T-helper 2 cell (primary cell): ENCODE measurements at places on chromosomes 3 and 15.

GRCh38 chr3:47054412-47054811, 74.9 kb downstream of the NBEAL2 start:
- no peak for DNase-seq

DNA sequence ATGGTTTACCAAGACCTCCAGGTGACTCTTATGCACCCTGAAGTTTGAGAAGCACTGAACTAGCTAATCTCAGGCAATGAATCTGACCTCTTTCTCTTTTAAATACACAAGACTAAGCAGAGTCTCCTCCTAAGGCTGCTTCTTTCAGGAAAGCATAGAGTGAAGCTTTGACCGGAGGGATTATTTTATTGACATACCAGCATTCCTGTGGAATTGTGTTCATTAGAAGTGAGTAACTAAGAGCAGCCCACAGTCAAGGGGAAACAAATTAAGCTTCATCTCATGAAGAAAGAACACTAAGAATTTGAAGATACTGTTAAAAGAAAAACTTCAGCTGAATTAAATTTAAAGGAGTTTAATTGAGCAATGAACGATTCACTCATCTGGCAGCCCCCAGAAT, 963.5 kb downstream of the NTRK3 start:
- no peak for DNase-seq

GRCh38 chr3:194306771-194307640, 44.1 kb downstream of the CPN2 start:
- DNase-seq = no peak

GRCh38 chr15:66878761-66879160, 176.7 kb downstream of the SMAD6 start:
- no peak for DNase-seq

- peak; percentile 6 for DNase-seq
These were observed 459 bp upstream of the ADCY5 start for GRCh38 chr3:123449102-123449996.

DNA sequence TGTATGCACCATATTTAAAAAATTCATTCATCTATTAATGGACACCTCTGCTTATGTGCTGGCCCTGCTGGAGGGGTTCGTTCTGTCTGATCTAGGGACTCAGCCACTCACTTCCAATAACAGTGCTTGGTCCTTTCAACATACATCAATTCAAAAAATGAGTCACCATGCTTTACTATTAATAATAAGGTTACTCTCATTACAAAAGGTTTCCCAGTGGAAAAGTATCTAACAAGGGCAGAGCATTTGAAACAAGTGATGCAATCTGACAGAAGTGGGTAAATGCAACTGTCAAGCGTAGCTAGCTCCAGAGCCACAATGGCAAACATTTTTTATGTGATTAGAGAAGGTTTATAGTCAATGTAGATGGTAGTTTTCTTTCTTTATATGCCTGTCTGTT, 67.9 kb upstream of the TNIK start:
- DNase-seq = no peak

DNA sequence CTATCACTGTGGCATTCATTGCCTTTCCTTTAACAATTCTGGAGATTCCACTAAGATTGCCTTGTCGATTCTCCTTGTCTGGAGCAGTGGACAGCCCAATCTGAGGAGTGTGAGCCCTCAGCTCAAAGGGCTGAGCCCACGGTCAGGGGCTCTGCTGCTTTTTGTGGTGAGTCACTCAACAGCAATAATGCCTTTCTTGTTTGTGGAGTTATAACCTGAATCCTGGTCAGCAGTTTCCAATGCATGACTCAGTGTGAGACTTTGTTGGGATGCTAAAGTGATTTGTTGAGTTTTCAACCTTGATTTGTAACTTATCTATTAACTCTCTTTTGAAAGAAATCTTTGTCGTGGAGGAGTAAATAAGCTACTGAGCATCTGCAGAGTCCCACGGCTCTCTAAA, 183.5 kb downstream of the TJP1 start:
- DNase-seq = no peak

- no peak for DNase-seq
These were observed 47.0 kb downstream of the FRMD4B start for GRCh38 chr3:69338911-69339310.

GRCh38 chr3:147387885-147388699, 18.3 kb downstream of the ZIC4 start:
- DNase-seq = no peak

DNA sequence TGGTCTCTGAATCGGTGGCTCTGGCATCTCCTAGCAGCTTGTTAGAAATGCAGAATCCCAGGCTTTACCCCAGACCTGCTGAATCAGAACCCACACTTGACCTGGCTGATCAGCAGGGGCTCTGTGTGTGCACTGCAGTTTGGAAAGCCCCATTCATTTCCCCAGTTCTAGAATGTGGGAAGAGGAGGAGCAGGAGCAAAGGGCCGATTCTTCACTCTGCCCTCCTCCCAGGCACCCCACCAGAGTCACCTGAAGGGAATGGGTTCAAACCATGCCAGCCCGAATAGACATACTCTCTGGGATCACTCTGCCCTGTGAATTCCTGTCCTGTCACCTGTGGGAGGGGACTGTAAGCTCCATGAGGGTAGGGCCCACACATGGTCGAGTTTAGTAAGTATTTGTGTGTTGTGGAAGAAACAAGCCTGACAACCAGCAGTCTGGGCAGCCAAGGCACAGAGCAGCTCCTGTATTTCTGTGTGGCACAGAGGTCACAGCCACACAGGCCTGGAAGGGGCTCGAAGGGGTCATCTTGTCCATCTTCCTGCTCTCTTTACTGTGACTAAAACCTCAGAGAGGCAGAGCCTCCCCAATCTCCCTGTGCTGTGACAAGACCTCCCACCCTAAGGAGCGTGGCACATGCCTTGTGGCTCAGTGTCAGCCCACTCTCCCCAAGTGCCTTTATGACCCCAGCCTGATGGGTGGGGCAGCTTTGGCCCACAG, 29.0 kb upstream of the HHATL start:
- no peak for DNase-seq

DNA sequence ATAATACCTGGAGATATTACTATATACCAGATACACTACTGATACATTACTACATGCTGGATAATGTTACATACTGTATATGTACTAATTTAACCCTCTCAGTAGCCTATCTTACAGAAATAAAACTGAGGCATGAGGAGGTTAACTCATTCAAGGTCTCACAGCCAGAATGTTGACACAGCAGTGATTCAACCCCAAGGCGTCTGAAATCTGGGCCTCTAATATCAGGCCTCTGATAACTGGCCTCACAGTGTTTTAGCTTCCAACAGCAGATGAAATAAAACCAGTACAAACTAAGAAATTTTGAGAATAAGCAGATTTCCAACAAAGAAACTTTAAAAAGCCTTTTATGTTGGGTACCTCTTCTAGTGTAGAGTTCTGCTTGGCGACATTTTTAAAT, 23.4 kb downstream of the DZIP1L start:
- no peak for DNase-seq

DNA sequence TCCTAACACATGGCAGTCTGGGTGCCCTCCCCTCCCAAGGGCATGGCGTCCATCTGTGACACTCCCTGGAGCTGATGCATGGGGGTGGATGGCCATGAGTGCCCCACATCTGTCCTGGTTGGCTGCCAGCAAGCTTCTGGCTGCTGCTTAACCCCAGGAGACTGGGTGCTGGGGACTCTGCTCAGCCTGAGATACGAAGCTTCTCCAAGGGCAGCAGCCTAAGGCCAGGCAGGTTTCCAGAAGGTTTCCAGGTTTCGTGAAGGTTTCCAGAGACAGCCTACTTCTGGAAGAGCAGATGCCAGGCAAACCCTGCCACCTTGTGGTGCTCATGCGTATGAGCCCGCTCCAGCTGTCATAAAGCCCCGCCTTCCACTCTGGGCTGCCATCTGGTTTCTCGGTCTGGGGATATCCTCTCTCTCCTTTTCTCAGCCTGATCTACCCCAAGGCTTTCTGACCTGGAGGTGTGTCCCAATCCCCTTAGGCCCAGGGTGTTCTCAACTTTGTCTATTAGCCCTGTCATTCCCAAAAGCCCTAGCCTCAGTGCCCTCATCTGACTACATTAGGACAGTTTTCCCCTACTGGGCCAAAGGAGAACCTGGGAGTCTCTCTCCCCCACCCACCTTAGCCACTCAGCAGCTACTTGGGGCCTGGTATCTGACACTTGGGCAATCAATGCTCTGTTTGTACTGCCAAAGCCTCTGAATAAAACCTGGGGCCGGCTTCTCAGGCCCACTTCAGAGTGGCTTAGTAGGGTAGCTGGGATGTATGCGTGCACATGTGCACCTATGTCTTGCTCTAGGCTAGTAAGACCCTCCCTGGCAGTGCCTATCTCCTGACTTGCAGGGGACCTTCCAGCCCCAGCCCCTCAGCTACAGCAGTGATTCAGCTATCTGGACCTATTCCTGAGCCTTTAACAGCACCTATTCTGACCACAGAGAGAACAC, 12.0 kb downstream of the MRPL46 start:
- DNase-seq = no peak

DNA sequence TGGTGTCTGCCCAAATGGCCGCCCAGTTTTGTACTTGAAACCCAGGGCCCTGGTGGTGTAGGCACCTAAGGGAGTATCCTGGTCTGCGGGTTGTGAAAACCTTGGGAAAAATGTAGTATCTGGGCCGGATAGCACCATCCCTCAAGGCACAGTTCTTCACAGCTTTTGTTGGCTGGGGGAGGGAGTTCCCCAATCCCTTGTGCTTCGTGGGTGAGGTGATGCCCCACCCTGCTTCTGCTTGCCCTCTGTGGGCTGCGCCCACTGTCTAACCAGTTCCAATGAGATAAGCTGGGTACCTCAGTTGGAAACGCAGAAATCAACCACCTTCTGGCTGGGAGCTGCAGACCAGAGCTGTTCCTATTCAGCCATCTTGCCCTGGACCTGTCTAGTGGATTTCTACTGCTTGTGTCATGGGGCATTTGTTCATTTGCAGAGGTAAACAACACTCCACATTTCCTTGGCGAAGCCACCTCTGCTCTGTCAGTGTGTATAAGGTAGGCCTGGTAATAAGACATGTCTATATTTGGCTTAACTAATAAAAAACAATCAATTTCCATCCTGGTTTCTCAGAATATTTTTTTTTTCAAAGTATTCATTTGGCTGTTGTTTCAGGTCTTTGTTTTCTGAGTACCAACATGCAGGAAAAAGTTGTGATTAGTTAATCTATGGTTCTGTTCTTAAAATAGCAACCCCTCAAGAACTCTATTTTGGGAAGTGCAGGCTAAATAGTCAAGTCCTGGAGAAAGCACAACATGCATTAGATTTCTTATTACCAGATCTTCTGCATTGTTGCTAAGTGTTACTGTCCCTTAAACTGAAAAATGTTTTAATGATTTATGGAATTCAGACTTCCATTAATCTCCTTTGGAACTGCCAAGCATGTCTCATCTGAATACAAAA, 304.3 kb downstream of the ZIC1 start:
- no peak for DNase-seq

- DNase-seq = no peak
These were observed 48.1 kb upstream of the PCSK6 start for GRCh38 chr15:101537483-101538080.

- no peak for DNase-seq
These were observed 101.8 kb downstream of the XXYLT1 start for GRCh38 chr3:195169011-195169649.

DNA sequence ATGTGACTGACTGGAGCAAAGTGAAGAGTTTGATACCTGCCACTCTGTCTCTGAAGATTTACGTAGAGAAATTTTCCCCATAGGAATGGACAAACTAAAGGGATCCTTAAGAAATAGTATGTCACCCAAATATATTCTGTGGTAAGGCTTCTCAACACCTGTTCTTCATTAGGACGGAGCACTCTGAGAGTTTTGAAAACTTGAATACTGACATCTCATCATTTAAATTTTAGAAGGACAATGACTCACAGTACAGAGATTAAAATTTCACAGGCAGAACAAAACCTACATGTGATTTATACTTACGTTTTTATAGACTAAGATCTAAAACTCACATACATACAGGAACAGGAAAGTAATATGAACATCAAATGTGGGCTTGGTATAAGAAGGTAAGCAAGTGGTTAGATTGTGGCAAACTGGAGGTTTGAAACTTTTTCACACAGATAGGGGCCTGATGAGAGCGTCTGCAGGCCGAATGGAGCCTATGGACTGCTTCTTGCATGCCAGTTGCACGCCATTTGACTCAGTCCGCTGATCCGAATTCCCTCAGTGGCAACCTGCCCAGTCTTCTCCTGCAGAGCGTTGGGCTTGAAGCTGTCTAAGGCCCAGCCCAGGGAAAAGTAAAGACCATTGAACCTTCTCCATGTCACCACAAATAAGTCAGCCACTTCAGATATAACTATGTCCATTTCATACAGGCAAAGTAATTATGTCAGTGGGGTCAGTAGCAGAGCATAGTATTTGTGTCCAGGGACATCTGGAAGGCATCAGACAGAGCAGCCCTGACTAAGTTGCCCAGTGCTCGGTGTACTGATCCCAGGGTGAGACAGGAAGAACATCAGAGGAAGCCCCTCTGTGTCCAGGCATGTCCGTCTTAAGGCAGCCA, 45.7 kb downstream of the ZBTB38 start:
- peak; percentile 49 for DNase-seq

DNA sequence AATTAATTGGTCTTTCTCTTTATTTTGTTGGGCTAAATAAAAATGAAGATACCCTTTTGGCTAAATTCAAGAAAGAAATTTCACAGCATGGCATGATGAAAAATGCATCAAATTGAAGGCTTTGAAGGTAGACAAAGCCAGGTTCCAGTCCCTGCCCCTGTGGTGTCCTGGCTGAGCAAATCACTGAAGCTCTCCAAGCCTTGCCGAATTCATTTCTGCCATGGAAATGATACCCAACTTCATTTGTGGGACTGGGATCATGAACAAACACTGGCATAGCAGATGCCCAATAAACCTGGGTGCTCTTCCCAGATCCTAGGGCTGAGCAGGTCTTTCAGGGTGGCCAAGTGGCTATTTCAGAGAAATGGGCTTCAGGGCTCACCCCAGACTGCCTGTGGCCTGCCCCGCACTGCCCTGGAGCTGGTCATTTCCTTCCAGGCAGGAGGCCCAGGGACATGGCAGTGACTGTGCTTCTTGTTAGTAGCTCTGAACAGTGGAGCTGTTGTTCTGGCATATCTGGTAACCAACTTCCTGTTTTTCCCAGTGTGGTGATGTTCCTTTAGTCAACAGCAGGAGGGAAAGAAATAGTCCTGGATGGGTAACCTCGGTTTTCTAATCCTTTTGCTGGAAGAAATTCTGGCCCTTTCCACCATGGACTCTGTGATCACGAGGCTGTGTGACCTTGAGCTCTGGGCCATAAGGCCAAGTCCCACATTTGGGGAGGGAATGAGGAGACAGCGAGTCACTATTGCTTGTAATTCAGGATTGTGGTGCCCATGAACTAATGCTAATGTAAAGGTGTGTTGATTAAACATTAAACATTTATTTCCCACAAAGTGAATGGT, 47.6 kb downstream of the CTDSPL start:
- DNase-seq = no peak

DNA sequence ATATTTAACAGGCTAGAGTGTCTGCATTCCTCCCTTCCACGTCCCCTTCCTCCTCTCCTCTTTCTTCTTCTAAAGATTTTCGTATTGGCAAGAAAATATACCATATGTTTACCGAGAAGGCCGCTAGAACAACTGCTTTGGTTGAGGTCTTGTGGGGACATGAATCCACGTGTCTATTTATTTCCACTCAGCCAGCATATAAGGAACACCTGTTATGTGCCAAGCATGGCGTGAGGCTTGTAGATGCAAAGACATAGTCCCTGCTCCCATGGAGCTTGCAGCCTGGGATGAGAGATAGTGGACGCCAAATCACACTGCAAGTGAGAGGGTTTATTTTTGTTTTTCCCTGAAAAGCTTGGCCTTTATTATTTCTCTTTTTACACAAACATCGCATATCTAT, 57.1 kb downstream of the SLC7A14 start:
- no peak for DNase-seq

GRCh38 chr3:37558580-37558979, 303.1 kb upstream of the CTDSPL start:
- DNase-seq = no peak
